ENCODE measurements at places on chromosomes 7 and 10. TPM values are rescaled to one million over a fixed set of nuclear protein-coding genes. Genes with fewer than 3 reads are reported as not detected.
A peak's percentile ranks its signal among the peaks of the same experiment; 100 is the strongest.

Gene CTTNBP2
- 7.9 TPM for total RNA-seq

Gene TAS2R41
- total RNA-seq: 0.81 TPM

Gene GSTO2
- 0.48 TPM for total RNA-seq

Gene KIAA1549
- 1.4 TPM for total RNA-seq

Gene HTRA1
- 152 TPM for total RNA-seq

Gene PON3
- 0.90 TPM for total RNA-seq

Gene LIPF
- total RNA-seq: not detected

GRCh38 chr7:91250706-91251105 is 13.5 kb upstream of the FZD1 start:
- DNase-seq: no peak

- DNase-seq: no peak
Measured at GRCh38 chr7:120993553-120994191, 5.2 kb downstream of the CPED1 start.

DNA sequence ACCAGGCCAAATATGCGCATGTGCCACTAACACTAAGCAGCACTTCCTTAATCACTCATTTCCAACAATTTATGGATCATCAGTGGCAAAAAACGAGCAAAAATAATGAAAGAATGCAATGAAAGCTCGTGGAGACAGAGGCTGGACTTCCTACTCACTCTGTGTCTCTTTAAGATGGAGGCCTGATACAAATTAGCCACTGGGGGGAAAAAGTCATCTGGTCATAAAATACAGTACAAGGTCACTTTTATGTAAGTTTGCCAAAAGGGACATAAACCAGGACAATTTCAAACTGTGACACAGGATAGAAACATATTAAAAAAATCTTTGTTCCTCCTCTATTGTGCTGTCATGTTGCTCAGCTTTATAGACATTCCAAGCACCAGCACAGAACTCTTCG is 101.7 kb downstream of the LMBR1 start:
- no peak for DNase-seq

- no peak for DNase-seq
Measured at GRCh38 chr7:148708026-148708885, 9.6 kb downstream of the CUL1 start.

GRCh38 chr7:144668503-144668902 is 167.3 kb downstream of the TPK1 start:
- DNase-seq: no peak

DNA sequence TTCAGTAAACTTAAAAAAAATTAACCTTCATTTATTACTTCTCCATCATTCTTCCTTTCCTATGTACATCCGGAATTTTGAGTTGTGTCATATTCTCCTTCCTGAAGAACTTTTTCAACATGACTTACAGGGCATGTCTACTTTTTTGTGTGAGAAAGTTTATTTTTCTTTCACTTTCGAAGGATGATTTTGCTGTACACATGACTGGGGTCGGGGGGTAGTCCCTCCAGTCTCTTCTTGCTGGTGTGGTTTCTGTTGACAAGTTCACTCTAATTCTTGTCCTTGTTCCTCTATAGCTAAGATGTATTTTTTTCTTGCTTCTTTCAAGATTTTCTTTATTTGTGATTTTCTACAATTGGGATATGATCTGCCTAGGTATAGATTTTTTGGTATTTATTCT is 55.8 kb downstream of the INPP5A start:
- no peak for DNase-seq

- no peak for DNase-seq
Measured at GRCh38 chr7:54960517-54960916, 58.3 kb upstream of the EGFR start.

- no peak for DNase-seq
Measured at GRCh38 chr10:34351161-34351560, 463.9 kb downstream of the PARD3 start.

- DNase-seq: no peak
Measured at GRCh38 chr7:81482600-81483186, 287.2 kb downstream of the HGF start.

DNA sequence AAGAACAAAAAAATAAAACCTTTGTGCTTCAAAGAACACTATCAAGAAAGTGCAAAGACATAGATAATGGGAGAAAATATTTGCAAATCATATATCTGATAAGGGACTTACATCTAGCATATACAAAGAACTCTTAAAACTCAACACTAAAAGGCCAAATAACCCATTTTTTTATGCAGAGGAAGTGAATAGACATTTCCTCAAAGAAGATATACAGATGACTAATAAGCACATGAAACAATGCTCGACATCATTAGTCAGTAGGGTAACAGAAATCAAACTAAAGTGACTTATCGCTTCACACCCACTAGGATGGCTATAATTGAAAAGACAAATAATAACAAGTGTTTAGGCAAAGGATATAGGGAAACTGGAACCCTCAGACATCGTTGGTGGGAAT is 78.0 kb downstream of the MALSU1 start:
- DNase-seq: no peak

GRCh38 chr7:155489862-155490696 is 32.1 kb downstream of the EN2 start:
- DNase-seq: peak; percentile 82

- no peak for DNase-seq
Measured at GRCh38 chr7:116873619-116874018, 11.2 kb downstream of the CAPZA2 start.

All from posterior vena cava (tissue), 2 donors.